Transverse colon (tissue), 4 donors: ENCODE measurements at places on chromosomes 12 and 14. TPM values are rescaled to one million over a fixed set of nuclear protein-coding genes. Genes with fewer than 3 reads are reported as not detected.

- no peak overlapping the region for H3K4me3 ChIP-seq
- H3K27me3 ChIP-seq: peaks cover 84% of the 10 kb centered on the region
- H3K4me1 ChIP-seq: no peaks in the 10 kb centered on the region
- H3K36me3 ChIP-seq: no peaks in the 10 kb centered on the region
- DNase-seq: no peak
These were observed 109.4 kb upstream of the MYL2 start for GRCh38 chr12:111029732-111030131.

DNA sequence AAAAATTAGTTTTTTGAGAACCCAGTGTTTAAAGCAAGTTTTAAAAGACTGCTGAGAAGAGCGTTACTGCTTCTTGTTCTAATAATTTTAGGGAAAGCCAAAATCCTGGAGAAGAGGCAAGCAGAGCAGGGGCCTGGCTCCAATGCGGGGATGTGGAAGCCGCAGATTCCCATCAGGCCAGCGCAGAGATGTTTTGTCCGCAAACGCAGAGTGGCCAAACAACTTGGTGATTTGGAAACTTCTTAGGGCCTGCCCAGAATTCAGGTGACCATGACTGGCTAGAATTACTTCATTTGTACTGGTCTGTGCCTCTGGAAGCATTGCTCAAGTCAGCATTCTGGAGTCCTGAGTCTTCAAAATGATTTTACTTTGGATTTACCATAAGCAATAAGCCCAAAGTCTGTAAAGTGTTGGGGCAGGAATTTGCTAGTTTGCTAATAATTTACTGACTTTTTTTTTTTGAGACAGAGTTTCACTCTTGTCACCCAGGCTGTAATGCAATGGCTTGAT lies 208.4 kb downstream of the PPM1H start:
- H3K4me1 ChIP-seq: peaks cover 6% of the 10 kb centered on the region
- H3K36me3 ChIP-seq: no peaks in the 10 kb centered on the region
- no peak overlapping the region for H3K27ac ChIP-seq
- no peak for DNase-seq
- H3K4me3 ChIP-seq: no peak overlapping the region

DNA sequence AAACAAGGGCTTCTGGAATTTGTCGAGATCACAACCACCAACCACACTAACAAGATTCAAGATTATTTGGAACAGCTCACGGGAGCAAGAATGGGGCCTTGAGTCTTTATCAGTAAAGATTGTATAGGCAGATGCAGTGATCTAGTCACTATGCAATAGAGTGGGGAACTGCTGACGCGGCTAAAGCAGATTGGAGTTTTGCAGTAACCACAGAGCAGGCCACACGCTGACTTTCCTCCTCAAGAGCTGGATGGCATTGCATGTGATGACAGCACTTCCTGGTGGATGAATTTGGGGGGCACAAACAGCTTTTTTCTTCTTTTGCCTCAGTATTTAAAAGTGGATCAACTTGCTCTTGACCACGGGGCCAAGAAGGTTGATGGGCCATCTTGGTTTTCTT lies 46.0 kb downstream of the KCNK13 start:
- no peak overlapping the region for H3K4me3 ChIP-seq
- H3K4me1 ChIP-seq: no peaks in the 10 kb centered on the region
- H3K27me3 ChIP-seq: peaks cover 14% of the 10 kb centered on the region
- no peaks in the 10 kb centered on the region for H3K36me3 ChIP-seq

DNA sequence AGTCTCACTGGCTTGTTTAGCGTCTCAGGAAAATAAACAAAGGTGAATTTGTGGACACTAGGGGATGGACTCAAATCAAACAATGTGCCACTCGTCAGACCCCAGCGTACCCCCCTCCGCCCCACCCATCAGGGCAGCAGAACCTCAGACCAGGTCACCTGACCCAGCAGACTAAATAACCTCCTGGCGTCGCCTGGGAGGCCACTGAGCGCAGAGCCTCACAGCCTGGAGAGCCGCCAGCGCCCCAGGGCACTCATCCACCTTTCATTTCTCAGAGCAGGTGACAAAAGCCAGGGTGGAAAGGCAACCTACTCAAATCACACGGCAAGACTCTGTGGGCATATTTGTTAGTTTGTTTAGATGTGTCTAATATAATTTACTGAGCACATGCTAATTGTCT lies 100.9 kb downstream of the DICER1 start:
- no peak for DNase-seq
- H3K27ac ChIP-seq: peak overlapping the region; percentile 21
- H3K4me1 ChIP-seq: no peaks in the 10 kb centered on the region
- H3K36me3 ChIP-seq: no peaks in the 10 kb centered on the region
- H3K27me3 ChIP-seq: no peaks in the 10 kb centered on the region
- no peak overlapping the region for H3K4me3 ChIP-seq

- H3K4me1 ChIP-seq: peaks cover 28% of the 10 kb centered on the region
- no peaks in the 10 kb centered on the region for H3K36me3 ChIP-seq
- no peaks in the 10 kb centered on the region for H3K27me3 ChIP-seq
These were observed 1.0 kb downstream of the ITPK1 start for GRCh38 chr14:93114713-93115068.

GRCh38 chr14:30297876-30298795 lies 260.8 kb upstream of the G2E3 start:
- H3K27me3 ChIP-seq: no peaks in the 10 kb centered on the region
- DNase-seq: no peak

GRCh38 chr12:14540801-14541462 lies 26.8 kb downstream of the PLBD1 start:
- H3K4me3 ChIP-seq: no peak overlapping the region
- H3K36me3 ChIP-seq: no peaks in the 10 kb centered on the region
- no peaks in the 10 kb centered on the region for H3K27me3 ChIP-seq
- H3K27ac ChIP-seq: no peak overlapping the region
- H3K4me1 ChIP-seq: peaks cover 7% of the 10 kb centered on the region

DNA sequence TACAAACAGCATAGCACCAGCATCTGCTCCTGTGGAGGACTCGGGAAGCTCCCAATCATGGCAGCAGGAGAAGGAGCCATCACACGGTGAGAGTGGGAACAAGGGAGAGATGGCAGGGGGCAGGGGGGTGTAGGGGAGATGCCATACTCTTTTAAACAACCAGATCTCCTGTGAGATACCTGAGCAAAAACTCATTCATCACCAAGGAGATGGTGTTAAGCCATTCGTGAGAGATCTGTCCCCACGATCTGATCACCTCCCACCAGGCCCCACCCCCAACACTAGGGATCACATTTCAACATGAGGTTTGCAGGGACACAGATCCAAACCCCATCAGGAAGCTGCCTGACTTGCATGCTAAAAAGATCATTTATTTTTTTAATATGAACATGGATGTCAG lies 499.3 kb downstream of the TMEM132D start:
- no peaks in the 10 kb centered on the region for H3K27me3 ChIP-seq
- no peaks in the 10 kb centered on the region for H3K36me3 ChIP-seq
- DNase-seq: no peak
- no peak overlapping the region for H3K27ac ChIP-seq

- DNase-seq: peak; percentile 7
- no peaks in the 10 kb centered on the region for H3K27me3 ChIP-seq
- H3K36me3 ChIP-seq: no peaks in the 10 kb centered on the region
- no peak overlapping the region for H3K27ac ChIP-seq
These were observed 18.1 kb downstream of the ASPG start for GRCh38 chr14:104103446-104104075.

DNA sequence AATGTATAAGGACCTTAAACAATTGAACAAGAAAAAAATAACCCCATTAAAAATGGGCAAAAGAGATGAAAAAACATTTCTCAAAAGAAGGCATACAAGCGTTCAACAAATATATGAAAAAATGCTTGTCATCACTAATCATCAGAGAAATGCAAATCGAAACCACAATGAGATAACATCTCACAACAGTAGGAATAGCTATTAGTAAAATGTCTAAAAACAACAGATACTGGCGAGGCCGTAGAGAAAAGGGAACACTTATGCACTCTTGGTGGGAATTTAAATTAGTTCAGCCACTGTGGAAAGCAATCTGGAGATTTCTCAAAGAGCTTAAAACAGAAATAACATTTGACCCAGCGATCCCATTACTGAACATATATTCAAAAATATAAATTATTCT lies 769.8 kb upstream of the MGAT4C start:
- no peak for DNase-seq
- no peak overlapping the region for H3K4me3 ChIP-seq
- H3K4me1 ChIP-seq: no peaks in the 10 kb centered on the region
- no peaks in the 10 kb centered on the region for H3K27me3 ChIP-seq

JPH4 gene
- 0.27 TPM for total RNA-seq

PLEKHG7 gene
- 2.5 TPM for total RNA-seq

FGF6 gene
- not detected for total RNA-seq

PMCH gene
- not detected for total RNA-seq

CRIP2 gene
- total RNA-seq: 26.0 TPM

KRT78 gene
- not detected for total RNA-seq

DLST gene
- total RNA-seq: 105 TPM

SDR9C7 gene
- total RNA-seq: not detected
